ENCODE measurements at places on chromosomes 7 and 10.

GRCh38 chr7:11843113-11843765, 11.2 kb upstream of the THSD7A start:
- DNase-seq: no peak

DNA sequence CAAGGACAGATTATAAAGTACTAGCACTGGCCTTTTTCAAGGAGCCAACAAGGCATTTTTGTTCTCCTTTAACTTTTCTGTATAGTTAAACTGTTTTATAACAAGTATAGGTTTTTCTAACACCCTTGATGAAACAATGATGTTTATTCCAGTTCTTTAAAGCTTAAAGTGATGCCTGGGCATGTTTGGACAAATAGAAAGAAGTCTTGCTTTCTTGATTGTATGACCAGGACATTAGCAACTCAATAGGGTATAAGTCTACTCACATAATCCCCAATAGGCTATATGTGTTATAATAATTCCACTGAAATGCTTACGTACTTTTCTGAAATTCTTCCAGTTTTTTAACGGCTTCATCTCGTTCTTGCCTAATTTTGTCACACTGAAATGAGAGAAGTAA, 36.7 kb downstream of the SHTN1 start:
- no peak for DNase-seq

DNA sequence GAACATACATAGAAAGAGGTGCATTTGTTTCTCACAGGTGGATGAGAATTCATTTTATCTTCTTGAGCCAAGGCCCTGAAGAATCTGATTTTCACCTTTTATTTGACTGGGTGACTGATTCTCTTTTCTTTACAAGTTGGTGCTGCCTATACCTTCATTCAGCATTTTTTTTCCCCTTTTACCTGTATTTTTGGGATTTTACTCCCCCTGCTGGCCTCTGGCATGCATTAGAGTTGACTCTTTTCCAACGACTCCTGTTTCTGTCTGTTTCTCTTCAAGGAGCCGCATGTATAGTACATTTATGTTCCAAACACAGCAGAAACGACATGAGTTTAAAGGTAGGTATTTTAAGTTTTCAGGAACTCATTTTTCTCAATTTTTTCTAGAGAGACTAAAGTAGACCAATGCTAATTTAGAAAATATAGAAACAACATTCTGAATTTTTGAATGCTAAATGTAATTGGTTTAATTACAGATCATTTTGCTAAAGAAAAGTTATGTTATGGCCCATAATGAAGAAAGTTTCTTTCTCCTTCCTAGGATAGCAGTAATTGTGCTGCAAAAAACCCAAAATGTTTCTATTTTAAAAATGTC, 149.8 kb upstream of the HDAC9 start:
- no peak for DNase-seq

- DNase-seq: no peak
These were observed 19.3 kb downstream of the CDHR3 start for GRCh38 chr7:105982388-105982787.

DNA sequence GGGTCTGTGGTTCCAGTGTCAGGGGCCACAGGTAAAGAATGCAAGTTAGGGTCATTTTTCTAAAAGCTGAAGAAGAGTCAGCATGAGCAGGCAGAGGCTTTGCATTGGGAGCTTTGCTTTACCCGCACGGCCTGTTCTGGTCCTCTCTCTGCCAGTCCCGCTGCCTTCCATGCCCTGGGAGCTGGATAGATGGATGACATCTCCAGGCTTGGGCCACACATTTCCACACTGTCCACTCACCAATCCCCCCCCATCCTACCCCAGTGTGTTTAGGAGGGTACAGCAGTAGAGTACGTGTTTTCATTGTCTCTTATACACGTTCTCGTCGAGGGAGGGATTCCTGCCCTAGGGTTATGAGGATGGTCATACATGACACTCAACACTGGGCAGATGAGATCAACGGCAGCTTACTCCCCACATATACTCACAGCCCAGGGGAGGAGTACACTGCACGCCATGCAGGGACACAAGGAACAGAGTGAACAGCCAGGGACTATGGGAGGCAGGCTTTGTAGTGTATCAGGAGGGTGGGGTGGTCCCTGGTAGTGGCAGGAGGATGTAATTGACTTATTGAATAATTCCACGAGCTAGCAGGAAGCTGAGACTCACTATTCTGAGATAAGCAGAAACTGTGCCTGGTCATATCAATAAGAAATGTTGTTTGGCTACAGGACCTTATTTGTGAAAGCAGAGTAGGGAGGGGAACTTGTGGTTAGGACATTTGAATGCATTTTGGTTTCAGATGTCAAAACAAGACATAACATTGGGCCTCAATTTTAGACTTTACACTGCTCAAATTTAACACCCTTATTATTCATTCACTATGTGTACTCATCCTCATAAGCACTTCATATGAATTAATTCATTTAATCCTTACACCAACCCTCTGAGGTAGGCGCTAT, 36.6 kb downstream of the PLPP4 start:
- DNase-seq: no peak

GRCh38 chr10:20748551-20748950, 148.6 kb downstream of the NEBL start:
- DNase-seq: no peak

DNA sequence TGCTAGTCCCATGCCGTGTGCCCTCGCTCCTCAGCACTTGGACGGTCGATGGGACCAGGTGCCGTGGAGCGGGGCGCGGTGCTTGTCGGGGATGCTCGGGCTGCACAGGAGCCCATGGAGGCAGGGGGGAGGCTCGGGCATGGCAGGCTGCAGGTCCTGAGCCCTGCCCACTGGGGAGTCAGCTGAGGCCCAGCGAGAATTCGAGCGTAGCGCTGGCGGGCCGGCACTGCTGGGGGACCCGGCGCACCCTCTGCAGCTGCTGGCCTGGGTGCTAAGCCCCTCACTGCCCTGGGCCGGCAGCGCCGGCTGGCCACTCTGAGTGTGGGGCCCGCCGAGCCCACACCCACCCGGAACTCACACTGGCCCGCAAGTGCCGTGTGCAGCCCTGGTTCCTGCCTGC, 44.7 kb downstream of the ST7 start:
- no peak for DNase-seq
